Activated naive CD8-positive, alpha-beta T cell treated with anti-CD3 and anti-CD28 coated beads for 36 hours (primary cell): ENCODE measurements at places on chromosomes 1 and 21. TPM values are rescaled to one million over a fixed set of nuclear protein-coding genes. Genes with fewer than 3 reads are reported as not detected.

The TRABD2B gene
- total RNA-seq: not detected

The DMRTA2 gene
- 0.08 TPM for total RNA-seq

The LRIF1 gene
- 14.6 TPM for total RNA-seq

The SLX9 gene
- 85.9 TPM for total RNA-seq

The TMEM35B gene
- 19.2 TPM for total RNA-seq

The CATSPERE gene
- 0.38 TPM for total RNA-seq
